Cerebellum (tissue), 4 donors: ENCODE measurements at places on chromosomes 7 and 10.
A peak's percentile ranks its signal among the peaks of the same experiment; 100 is the strongest.

GRCh38 chr7:132239422-132239994 is 336.8 kb downstream of the PLXNA4 start:
- DNase-seq: no peak

GRCh38 chr7:72321081-72321480 is 91.1 kb downstream of the CALN1 start:
- no peak for DNase-seq

DNA sequence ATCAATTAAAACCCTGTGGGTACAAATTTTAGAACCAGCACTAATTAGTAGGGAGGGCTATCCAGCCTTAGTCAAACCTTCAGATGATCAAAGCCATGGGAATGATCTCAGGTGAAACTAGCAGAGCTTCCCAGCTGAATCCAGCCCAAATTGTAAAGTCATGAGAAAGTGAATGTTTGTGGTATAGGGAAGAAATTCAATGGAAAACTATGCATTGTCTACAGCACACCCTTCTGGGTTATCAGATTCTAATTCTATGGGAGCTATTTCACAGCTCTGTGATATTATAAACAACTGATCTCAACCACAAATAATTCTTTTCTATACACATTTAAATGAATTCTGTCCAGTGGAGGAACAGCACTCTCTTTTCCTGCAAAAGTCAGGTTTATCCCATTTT is 24.6 kb upstream of the BMPER start:
- no peak for DNase-seq

- DNase-seq: no peak
Measured at GRCh38 chr7:22632674-22633073, 94.3 kb upstream of the IL6 start.

DNA sequence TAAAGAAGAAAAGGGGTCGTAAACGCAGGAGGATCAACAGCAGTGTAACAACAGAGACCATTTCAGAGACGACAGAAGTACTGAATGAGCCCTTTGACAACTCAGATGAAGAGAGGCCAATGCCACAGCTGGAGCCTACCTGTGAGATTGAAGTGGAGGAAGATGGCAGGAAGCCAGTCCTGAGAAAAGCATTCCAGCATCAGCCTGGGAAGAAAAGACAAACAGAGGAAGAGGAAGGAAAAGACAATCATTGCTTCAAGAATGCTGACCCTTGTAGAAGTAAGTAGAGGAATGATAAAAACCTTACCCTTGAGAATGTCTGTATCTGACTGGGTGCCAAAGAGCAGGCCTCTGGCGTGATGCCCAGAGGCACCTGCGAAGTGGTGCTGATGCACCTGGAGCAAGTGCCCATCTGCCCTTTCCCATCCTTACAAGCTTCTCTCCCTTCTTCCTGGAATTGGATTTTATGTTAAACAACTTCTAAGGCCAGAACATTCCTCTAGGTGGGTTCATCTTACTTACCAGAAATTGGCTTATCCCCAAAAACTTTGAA is 86.4 kb upstream of the SAMD8 start:
- DNase-seq: peak; percentile 44

- no peak for DNase-seq
Measured at GRCh38 chr10:132106431-132106830, 40.7 kb downstream of the JAKMIP3 start.

- DNase-seq: no peak
Measured at GRCh38 chr7:16455591-16455990, 9.9 kb downstream of the SOSTDC1 start.

DNA sequence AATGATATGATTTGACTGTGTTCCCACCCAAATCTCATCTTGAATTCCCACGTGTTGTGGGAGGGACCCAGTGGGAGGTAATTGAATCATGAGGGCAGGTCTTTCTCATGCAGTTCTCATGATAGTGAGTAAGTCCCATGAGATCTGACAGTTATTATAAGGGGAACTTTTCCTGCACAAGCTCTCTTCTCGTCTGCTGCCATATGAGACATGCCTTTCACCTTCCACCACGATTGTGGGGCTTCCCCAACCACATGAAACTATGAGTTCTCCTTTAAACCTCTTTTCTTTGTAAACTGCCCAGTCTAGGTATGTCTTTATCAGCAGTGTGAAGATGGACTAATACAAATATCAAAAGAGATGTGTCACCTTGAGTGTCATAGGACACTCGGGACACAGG is 502.7 kb upstream of the PODXL start:
- no peak for DNase-seq

GRCh38 chr7:70838292-70838907 is 293.5 kb upstream of the GALNT17 start:
- no peak for DNase-seq

- DNase-seq: peak; percentile 89
Measured at GRCh38 chr7:141200191-141201108, 126.6 kb downstream of the TMEM178B start.

DNA sequence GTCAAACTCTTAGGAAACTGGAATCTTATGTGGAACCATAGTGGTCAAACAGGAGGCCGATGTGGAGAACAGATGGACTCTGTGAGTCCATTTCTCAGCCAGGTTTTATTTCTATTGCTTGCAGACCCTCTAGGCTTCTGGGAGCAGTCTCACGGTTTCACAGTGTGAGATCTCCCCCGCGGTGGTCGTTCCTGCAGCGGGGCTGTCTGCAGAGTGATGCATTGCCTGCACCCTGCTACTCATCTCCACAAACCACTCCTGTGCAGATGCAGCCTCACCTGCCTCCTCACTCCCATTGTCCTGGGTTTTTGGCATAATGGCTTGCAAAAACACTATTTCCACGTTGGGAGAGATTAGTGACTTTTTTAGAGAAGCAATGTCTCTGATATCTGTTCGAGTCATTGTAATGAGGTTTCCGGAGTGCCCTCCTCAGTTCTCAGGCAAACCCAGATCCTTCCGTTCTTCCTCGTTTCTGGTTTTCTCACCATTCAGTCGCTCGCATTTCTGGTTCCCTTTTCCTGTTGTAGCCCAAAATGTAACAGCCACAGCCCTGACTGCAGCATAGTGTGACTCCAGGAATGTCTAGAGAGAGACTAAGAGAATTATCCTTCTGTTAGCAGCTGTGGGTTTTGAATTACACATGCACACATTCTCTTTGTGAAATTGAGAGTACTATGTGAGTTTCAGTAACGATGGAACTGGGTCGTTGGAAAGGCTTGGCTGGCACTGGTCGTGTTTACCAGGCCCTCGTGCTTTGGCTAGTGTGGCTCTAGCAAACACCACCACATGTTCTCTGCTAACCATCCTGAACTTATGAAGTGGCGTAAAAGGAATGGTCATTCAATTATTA is 30.2 kb downstream of the ACADSB start:
- DNase-seq: no peak

- no peak for DNase-seq
Measured at GRCh38 chr10:72335394-72336258, 19.1 kb downstream of the DNAJB12 start.

- DNase-seq: no peak
Measured at GRCh38 chr10:61708846-61709245, 46.1 kb downstream of the CABCOCO1 start.

DNA sequence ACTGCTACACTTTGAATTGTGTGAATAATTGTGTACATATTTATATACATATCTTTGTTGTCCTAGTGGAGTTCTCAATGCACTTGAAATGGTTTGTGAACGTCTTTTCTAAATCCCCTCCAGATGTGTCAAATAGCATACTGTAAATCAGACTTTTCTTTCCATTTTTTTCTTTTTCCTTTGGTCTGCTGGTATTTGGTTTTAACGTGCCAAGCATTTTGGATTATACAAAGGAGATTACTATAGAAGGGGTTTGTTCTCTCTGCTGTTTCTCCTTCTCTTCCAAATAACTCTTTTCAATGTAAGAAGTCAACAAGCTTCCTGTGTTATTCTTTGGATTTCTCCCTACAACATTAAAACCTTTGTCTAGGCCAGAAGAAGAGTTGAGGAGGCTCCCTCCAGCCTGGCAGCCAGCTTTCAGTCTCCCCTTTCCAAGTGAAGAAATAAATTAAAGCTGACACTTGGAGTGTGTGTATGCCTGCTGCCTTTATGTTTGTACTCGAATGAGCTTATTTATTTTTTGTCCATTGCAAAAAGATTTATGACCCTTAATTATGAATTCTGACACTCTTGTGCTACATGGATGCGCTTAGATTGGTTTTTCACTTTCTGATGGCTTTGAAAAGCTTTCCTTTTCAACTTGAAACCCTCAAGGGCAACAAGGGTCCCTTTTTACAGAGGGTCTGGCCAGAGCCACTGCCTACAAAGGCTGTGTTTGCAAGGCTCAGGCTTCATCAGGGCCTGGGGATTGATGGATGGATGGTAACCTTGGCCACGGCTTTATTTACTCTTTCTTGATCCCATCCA is 107.8 kb downstream of the RAB18 start:
- DNase-seq: no peak

- peak; percentile 10 for DNase-seq
Measured at GRCh38 chr7:33050535-33051318, 11.8 kb downstream of the NT5C3A start.

GRCh38 chr7:20596653-20597052 is 18.8 kb upstream of the ABCB5 start:
- no peak for DNase-seq

GRCh38 chr7:129202058-129202777 is 13.8 kb downstream of the SMO start:
- DNase-seq: no peak

GRCh38 chr10:51468424-51468823 is 231.0 kb downstream of the CSTF2T start:
- no peak for DNase-seq

GRCh38 chr10:125201791-125202622 is 41.6 kb upstream of the CTBP2 start:
- no peak for DNase-seq

GRCh38 chr7:73885975-73886798 is 25.2 kb downstream of the TMEM270 start:
- no peak for DNase-seq

- no peak for DNase-seq
Measured at GRCh38 chr7:65968256-65969185, 13.5 kb downstream of the GUSB start.

DNA sequence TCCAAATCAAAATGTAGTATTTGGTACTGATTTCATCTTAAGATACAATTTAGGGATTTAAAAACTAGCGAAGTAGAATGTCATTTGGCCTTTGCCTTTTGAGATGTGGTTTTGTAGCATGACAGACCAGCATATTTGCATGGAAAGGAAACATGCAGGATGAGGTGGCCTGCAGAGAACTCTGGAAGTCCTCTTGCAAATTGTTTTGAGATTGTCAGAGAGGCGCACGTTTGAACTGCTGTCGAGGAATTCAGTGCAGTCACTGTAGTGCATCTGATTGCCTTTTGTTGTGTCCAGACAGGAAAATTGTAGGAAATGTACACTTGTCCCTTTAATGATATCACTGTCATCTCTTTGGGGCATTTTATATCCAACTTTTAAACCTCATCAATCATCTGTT is 136.7 kb downstream of the CELF2 start:
- DNase-seq: no peak

DNA sequence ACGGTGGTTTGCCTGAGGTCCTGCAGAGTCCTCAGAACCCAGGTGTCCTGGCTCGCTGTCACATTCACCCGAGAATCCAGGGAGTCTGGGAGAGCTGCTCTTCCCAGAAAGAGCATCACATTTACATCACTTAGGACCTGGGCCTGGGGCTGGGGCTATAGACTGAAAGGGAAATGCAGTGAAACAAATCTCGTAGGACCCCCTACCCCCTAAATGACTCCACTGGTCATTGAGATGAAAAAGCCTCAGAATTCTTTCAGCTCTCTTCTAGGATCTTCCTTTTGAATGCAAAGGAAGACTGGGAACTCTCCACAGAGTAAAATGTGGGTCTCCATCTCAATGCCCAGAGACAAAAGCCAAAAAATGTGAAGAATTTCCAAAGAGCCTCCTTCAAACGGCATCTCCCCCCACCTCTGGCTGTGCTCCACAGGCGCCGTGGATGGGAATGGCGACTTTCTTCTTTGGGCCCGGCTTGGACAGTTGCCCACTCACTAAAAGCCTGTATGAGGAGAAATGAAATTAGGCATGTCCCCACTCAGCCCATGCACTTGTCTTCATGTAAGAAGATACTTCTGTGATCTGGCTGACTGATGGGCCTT is 49.0 kb upstream of the PODXL start:
- no peak for DNase-seq

DNA sequence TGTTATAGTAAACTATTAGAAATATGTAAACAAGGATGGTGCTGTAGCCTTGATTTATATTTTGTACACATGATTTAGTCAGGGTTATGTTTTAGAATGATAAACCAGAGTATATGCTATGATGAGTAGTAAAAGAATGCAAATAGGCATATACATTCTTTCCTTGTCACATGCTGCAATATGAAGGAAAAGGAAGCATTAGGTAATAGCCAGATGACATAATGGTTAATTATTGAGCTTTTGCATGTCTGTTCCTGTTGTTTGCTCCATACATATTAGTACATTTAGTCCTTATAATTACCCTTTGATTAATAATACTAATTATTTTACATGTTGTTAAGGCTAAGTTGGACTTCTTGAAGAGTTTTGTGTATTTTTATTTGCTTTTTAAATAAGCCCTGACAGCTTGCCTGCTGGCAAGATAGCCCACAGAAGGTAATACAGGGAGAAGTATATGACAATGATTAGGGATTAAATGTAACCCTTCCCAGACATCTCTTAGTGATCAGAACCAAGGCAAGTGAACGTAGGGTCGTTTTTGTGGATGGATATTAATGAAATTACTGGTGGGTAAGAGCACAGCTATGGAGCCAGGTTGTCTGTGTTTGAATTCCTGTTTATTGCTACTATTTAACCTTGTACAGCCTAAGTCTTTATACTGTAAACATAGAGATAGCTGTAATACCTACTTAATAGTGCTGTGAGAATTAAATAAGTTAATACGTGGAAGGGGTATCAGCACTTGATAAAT is 68.4 kb downstream of the PHTF2 start:
- DNase-seq: no peak

- DNase-seq: no peak
Measured at GRCh38 chr7:128075242-128076095, 44.2 kb upstream of the LRRC4 start.

- no peak for DNase-seq
Measured at GRCh38 chr7:111933609-111934008, 272.6 kb downstream of the DOCK4 start.

DNA sequence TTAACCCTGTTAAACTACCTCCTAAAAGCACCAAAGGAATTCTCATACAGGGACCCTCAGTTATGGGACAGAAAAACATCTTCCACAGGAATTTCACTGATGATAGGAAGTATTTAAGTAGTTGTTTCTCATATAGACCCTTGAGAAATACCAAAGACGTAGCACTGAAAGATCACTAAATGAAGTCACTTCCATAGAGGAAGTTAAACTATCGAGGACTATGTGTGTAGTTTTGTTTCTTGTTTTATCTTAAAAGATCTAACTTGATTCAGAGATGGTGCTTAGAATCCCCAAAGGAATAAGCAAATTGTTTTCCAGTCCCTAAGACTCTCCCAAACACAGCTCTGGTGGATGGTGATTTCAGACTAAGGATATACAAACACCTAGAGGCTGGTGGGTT is 94.8 kb upstream of the AFAP1L2 start:
- DNase-seq: no peak
